ENCODE measurements at places on chromosomes 12 and 14.

DNA sequence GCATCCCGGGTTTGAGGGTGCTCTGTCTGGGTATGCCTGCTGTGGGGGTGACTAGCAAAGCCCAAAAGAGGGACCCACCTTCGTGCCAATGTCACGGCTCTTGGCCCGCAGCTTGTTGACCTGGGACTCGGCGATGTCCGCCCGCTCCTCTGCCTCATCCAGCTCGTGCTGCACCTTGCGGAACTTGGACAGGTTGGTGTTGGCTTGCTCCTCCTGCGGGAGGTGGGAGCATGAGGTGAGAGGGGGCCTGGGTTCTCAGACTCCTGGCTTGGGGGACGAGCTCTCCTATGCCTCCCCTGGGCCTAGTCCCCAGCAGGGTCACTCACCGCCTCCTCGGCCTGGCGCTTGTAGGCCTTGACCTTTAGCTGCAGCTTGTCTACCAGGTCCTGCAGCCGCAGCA, 5.6 kb upstream of the MYH6 start:
- no peak for DNase-seq

DNA sequence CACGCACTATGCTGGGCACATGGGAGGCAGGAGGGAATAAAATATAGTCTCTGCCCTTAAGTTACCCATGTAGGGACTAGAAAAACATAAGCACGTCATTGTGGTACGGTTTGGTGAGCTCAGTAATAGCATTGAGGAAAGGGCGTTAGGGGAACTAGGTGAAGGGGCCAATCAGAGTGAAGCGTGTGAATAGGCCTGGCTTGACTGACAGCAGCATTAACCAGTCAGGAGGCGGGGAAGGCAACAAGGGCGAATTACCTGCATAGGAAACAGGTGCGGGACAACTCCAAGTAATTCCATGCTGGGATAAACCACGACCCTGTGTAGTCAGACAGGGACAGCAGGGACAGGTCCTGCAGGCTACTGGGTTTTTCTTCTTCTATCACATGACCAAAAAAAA, 107.7 kb downstream of the UNC79 start:
- no peak for DNase-seq

DNA sequence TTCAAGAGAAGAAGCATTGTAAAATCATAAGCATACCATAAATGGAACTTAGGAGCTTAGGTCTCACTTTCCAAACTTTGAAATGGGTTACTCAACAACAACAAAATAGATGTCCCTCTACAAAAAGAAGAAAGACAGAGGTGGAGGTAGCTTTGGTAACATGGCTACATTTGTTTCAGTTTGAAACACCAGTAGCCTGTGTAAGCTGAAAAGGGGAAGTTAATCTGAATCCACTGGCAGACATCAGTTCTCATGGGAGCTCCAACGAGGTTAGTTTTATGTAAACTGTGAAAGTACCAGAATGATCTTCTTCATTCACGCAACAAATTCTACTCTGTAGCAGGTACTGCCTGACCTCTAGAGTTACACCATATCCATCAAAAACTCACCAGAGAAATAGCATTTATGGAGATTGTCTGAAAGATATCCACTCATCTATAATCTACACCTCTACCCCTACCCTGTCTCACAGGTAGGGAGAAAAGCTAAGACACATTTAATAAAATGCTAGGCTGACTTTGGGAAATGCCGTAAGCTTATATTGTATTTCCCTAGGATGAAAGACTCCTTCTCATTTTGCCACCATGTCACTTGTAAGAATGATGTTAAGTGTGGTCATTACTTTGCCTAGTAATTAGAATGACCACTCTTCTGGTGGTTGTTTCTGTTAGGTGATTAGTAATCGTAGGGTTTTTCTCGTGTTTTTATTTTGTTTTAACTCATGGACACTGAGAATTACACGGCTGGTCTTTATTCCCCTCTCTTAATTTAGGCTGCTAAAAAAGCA, 224.1 kb downstream of the ASCL1 start:
- DNase-seq = no peak

DNA sequence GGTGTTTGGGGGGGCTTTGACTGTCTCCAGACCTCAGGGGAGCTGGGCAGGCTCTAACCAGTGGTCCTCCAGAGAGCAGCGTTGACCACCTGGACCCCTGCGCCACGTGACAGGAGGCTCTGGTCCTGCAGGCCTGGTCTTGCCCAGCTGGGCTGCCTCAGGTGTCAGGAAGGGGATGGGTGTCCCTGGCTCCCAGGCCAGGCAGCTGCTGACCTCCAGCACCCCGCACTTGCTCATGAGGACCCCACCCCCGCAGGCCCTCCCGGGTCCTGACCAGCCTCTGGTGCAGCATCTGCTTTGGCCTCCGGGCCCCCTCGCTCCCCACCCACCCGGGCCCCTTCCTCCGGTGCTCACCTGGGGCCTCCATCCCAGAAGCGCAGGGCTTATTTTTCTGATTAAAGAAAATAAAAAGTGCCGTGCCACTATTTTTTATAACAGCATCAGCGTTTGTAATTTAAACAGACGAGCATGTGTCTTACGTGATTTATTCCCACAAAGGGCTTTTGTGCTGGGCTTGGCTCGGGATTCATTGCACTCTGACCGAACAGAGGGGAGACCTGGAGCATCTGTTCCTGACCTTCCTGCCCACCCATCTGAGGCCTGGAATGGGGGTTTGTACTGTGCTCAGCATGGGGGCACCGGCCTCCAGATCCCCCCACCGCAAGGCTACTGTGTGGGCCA, 21.7 kb downstream of the FBRSL1 start:
- no peak for DNase-seq

- no peak for DNase-seq
Observed at GRCh38 chr12:127054531-127054930, 1212.4 kb upstream of the TMEM132C start.

- no peak for DNase-seq
Observed at GRCh38 chr12:132310181-132311040, 19.0 kb downstream of the GALNT9 start.

GRCh38 chr12:108525681-108526080, 10.6 kb downstream of the FICD start:
- no peak for DNase-seq

DNA sequence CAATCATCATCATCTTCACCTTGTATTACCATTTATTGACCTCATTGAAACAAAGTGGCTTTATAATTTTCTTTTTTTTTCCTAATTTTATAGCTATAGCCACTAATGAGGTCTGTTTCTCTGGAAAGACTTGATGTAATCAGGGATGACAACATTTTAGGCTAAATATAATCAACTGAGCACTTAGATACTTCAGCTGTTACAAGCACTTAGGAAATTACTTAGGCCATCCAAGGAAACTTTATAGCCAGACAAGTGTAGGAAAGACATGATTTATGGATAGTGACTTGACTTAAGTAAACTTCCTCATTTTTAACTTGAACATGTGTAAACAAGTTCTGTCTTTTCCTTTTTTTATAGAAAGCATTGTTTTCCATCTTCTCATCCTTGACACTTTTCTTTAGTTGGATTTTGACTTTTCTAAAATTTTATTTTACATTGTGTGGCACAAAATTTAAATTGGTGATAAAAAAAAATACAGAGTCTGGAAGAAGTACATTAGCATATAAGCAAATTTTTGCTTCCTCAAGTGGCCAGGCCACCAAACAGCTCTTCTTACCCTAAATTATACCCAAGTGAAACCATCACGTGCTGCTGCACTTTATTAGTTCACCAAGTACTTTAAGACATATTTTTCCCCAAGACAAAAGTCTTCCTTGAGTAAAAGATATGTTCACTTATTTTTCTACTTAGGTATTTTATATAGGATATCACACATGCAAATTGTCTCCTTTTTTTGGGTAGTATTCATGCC, 15.1 kb downstream of the CPNE8 start:
- no peak for DNase-seq

DNA sequence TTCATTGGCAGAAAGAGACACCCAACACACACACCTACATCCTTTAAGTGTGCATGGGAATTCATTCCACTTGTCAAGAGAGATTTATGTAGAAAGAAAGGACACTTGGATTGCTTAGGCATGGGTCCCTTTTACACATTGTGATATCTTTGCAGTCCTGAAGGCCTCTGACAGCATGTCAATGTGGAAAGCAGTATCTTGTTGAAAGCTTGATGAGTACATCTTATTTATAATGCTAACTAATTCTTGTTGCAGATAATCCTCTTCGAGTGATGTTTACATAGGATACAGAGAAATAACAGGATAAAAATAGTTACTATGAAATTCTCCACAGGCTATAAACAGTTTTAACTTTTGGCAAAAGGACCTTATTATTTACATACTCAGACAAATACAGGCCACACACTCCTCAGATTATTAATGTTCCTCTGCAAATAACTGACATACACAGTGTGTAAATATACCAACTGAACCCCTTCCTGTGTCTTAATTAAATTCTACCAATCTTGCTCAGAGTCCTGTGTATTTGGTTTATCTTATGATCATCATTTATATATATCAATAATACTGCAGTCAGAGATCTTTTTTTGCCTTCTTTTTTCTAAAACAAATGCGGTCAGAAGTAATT, 111.8 kb upstream of the DIO2 start:
- no peak for DNase-seq

DNA sequence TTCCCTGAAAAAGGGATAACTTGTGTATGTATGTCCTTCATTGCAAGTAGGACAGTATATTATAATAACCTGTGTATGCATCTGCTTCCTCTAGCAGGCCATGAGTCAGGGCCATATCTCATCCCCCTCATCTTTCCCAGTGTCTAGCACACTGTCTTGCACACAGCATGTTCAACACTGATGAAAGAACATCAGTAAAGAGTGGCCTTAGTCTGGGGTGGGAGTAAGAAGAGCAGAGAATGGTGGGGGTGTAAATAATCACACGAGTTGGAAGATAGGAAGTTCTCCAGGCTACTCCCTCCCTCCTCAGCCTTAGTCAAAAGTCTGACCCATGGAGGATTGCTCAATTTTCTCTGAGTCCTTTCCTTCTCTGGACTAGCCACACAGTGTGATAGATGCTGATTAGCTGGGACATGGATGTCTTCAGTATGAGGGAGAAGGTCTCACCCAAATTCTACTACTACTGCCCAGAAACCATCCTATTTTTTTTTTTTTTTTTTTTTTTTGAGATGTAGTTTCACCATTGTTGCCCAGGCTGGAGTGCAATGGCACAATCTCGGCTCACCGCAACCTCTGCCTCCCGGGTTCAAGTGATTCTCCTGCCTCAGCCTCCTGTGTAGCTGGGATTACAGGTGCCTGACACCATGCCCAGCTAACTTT, 14.6 kb upstream of the SP1 start:
- no peak for DNase-seq

GRCh38 chr12:6494258-6494743, 399 bp downstream of the NCAPD2 start:
- DNase-seq = no peak

DNA sequence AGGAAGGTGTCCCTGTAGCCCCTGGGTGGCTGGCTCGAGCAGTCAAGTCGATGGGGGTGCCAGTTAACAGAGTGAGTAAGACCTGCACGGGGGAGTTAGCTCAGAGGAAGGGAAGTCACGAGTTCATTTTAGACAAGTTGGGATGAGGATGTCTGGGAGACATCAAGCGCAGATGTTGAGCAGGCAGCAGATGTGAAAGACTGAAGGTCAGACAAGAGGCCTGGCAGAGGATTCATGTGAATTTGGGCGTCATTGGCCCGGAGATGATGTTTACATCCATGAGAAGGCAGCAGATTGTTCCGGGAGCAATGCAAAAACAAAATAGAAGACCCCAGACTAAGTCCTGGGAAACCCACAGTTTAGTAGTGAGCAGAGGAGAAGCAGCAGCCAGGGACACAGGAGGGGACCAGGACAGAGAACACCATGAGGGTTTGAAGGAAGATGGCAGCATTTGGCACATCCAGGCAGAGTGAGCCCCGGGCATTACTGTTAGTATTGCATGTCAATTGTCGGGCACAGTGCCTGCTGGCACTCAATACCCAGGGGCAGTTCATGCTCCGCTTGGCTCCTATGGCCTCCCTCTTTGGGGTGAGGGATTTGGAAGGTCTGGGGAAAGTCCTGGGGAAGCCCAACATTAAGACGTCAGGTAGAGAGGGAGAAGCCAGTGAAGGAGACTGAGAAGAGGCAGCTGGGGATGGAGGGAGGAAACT, 15.1 kb downstream of the LTBP2 start:
- no peak for DNase-seq

GRCh38 chr14:79613625-79614024, 597.7 kb downstream of the DIO2 start:
- DNase-seq = no peak

- DNase-seq = no peak
Observed at GRCh38 chr12:83113945-83114344, 427.2 kb downstream of the TMTC2 start.

GRCh38 chr14:99724939-99725773, 41.1 kb downstream of the CYP46A1 start:
- DNase-seq = no peak

GRCh38 chr12:56596815-56597214, 33.3 kb downstream of the BAZ2A start:
- DNase-seq = no peak

DNA sequence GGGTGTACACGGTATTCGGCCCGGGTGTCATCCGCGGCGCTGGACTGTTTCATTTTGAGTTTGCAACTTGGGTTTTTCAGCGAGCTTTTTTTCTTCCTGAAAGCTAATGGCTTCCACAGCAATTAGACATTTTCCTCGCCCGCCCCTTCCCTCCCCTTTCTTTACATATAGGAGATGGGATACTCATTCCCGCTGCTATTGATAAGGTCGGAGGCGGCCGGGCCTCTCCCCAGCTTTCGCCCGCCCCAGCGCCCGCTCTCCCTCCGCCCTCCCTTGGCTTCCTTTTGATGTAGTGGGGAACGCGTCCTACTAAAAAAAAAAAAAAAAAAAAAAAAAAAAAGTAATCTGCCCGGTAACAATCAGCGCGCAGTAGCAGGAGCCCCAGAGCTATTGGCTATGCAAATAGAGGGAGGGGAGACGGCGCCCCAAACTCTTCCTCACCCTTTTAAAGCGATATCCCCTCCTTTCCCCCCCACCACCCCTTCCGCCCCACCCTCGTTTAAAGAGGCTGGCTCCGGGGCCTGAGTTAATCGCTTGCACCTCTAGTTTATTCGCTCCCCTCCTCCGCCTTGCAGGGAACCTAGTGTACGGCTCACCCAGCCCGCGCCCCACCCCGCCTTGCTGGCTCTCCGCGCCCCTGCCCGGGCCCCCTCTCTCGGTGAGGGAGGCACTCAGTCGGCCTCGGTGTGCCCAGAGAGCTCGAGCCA, 1.7 kb upstream of the CCND2 start:
- peak; percentile 69 for DNase-seq

GRCh38 chr14:54640506-54640905, 73.6 kb downstream of the SAMD4A start:
- DNase-seq = no peak

GRCh38 chr12:16225692-16226091, 51.8 kb downstream of the SLC15A5 start:
- no peak for DNase-seq

- no peak for DNase-seq
Observed at GRCh38 chr12:87323369-87323768, 705.8 kb downstream of the C12orf50 start.

GRCh38 chr12:66329941-66330340, 27.6 kb downstream of the HELB start:
- no peak for DNase-seq
